ENCODE measurements at places on chromosomes 7 and 10. TPM values are rescaled to one million over a fixed set of nuclear protein-coding genes. Genes with fewer than 3 reads are reported as not detected.

Gene PAX4
- total RNA-seq = not detected

Gene RBP3
- not detected for total RNA-seq

Gene MET
- 93.6 TPM for total RNA-seq

Gene FZD1
- total RNA-seq = 4.1 TPM

Gene ADCK2
- total RNA-seq = 68.4 TPM

Gene MEIG1
- total RNA-seq = not detected

Gene DPP6
- not detected for total RNA-seq

Gene CLRN3
- not detected for total RNA-seq

Gene TUBAL3
- total RNA-seq = 0.72 TPM

Gene PDZD7
- total RNA-seq = 2.4 TPM

Gene PHKG1
- 1.2 TPM for total RNA-seq

Gene OR2A42
- not detected for total RNA-seq

Gene SLC26A4
- 0.72 TPM for total RNA-seq

Gene OR2A1
- total RNA-seq = not detected

Gene AP1S1
- total RNA-seq = 212 TPM

Gene CYP26A1
- not detected for total RNA-seq

Gene WDR86
- total RNA-seq = 0.24 TPM

Gene C10orf120
- total RNA-seq = not detected

Gene HTR7
- 32.0 TPM for total RNA-seq

Gene NPC1L1
- total RNA-seq = not detected

Gene SLC16A9
- 2.7 TPM for total RNA-seq

Gene CHN2
- not detected for total RNA-seq

Gene SEMA4G
- total RNA-seq = 0.21 TPM

Gene MINDY3
- 20.2 TPM for total RNA-seq

Gene IFIT1B
- not detected for total RNA-seq

Gene ITGB8
- 24.9 TPM for total RNA-seq
